ENCODE measurements at places on chromosomes 4 and X.
A peak's percentile ranks its signal among the peaks of the same experiment; 100 is the strongest.

- no peak for DNase-seq
Measured at GRCh38 chr4:48739560-48740019, 40.5 kb downstream of the FRYL start.

DNA sequence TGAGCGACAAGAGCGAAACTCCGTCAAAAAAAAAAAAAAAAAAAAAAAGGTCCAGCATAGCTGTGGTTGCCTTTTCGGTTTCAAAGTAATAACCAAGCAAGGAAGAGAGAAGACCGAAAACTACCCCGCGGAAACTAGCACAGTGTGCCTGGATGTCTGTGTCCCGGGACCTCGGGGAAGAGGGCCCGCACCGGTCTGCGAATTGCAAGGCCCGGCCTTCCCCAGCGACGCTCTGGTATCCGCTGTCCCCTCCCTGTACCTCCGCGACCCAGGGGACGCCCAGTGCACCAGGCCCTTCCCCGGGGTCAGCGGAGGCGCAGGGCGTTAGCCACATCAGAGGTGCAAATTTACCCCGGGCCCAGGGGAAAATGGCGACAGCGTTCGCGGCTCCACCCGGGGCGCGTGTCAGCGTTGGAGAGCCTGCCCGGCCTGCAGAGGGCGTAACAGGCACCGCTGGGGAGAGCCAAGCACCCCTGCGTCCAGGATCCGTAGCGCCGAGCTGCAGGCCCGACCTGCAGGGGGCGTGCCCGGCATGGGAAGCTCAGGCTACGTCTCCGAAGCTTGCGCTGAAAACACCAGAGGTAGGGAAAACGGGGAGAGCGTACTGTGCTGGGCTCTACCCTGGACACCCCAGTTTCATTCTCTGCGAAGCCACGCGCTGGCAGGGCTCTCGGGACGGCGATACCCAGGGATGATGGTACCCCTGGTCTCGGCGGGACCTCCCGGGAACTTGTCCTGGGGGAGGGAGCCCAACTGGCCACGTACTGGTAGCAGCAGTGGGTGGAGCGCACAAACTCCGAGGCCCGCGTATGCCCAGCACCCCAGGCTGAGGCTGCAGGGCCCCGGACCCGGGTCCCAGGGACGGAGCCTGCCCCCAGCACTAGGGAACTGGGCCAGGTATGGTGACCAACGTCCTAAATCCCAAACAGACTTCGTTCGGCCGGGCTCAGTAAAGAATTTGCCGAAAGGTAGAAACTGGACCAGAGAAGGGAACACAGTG is 16.2 kb downstream of the NKX6-1 start:
- DNase-seq, result peak; percentile 57

DNA sequence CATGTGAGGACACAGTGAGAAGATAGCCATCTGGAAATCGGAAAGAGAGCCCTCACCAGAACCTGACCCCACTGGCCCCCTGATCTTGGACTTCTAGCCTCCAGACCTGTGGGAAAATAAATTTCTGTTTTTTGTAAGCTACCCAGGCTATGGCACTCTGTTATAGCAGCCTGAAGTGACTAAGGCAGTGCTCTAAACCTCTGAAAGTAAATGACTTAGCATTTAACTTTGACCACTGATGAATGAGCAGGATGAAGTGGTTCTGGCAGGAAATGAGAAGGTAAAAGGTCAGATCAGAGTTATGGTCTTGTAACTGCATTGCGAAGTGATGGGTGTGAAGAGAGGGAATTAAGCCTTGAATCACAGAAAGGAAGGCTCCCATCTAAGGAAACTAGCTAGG is 17.0 kb downstream of the GPAT3 start:
- DNase-seq, result peak; percentile 21

DNA sequence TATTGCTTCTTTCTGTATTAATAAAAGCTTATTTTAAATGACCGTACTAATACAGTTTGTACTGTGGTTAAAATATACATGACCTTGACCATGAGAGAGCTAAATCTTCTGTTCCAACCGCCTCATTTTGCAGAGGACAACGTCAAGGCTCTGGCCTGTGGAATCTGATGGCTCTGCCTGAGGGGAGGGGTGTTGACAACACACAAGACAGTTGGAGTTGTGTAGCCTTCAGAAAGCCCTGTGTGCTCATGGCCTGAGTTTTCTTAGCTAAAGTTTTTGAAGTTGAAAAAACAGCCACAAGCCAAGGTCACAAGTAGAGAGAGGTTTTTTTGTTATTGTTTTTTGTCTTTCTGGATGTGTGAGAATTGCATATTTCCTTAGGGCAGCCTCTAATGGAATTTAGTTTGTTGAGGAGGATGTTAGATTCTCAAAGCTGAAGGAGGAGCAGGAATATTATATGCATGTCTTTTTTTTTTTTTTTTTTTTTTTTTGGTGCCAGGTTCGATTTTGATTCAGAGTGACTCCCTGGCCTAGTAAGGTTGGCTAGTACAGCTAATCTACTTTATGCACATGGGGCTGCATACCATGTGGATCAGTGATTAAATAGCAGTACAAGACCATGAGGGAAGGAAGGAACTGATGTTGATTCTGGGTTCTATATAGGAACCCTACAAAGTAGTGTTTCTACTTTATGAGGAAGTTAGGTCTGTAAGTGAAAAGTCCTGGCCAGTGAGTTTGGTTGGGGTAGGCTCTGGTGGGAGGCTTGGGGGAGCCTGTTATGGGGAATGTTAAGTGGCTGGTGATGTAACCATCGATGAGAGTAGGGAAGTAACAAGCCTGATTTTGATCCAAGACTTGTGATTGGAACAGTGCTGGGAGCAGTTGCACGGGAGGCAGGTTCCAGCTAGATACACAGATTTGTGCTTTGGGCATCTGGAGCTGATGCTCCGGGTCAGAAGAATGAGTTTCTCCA is 20.3 kb downstream of the SMS start:
- DNase-seq, result no peak

- DNase-seq, result no peak
Measured at GRCh38 chr4:38957893-38958292, 74.3 kb downstream of the TMEM156 start.

DNA sequence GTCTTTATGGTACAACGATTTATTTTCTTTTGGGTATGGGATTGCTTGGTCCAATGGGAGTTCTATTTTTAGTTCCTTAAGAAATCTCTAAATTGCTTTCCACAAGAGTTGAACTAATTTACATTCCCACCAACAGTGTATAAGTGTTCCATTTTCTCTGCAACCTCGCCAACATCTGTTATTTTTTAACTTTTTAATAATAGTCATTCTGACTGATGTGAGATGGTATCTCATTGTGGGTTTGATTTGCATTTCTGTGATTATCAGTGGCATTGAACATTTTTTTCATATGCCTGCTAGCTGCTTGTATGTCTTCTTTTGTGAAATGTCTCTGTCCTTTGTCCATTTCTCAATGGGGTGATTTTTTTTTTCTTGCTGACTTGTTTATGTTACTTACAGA is 42.8 kb downstream of the UCHL1 start:
- DNase-seq, result no peak

DNA sequence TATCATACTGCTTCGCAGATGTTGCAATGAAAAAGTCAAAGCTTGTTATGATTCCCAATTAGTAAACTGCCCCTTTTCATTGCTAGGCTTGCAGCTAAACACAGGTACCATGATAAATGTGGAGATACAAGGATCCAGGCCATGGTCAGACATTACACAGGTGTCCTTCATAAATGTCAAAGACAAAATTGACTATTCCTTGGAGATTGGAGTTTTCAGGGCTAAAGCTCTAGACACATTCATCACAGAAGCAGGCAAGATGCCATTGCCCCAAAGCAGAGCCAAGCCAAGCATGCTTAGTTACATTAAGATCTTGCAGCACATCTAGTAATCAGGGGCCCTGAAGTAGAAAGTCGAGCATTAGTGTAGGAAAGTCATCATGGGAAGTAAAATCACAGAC is 111.3 kb upstream of the INTU start:
- peak; percentile 38 for DNase-seq

GRCh38 chr4:77007358-77008230 is 58.0 kb downstream of the SEPTIN11 start:
- peak; percentile 85 for DNase-seq

- no peak for DNase-seq
Measured at GRCh38 chrX:44651358-44651757, 108.7 kb upstream of the FUNDC1 start.

DNA sequence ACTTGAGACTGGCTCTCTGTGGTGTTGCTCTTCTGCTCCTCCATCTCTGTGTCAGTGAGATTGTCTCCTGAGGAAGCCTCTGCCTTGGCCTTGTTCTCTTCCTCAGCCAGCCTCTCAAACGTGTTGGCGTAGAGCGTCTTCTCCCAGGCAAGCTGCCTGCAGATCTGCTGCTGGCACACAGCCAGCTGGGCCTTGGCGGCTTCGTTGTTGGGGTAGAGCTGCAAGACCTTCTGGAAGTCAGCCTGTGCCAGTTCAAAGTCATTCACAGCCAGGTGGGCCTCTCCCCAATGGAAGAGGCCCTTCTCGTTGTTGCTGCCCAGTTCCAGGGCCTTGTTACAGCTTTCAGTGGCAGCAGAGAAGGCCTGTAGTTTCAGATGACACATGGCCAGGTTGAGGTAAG is 159.1 kb downstream of the NDST3 start:
- DNase-seq, result no peak

- no peak for DNase-seq
Measured at GRCh38 chrX:53268173-53268572, 13.2 kb downstream of the IQSEC2 start.

GRCh38 chr4:100165809-100166208 is 24.5 kb downstream of the DDIT4L start:
- DNase-seq, result peak; percentile 32

DNA sequence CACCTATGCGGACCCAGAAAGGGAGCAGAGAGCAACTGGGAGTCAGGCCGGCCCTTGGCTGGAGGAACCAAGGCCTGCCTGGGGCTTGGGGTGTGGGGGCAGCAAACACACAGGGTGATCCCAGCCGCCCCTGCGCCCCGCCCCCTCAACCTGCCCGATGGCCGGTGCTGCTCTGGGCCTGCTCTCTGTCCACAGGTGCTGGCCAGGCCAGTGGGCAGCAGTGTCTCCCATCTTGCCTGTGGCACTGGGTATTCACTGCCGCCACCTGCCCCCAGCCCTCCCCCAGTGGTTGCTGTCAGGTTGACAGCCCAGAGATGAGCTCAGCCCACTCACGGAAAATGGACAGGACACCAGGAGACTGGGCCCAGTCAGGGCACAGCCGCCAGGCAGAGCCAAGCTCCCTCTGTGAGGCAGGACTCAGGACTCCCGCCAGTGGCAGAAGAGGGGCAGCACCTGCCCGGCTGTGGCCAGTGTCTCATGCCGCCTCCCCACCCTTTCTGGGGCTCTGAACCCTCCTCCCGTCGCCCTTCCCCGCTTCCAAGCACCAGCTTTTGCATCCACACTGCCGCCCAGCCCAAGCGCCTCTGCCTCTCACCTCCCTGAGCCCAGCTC is 4.7 kb downstream of the NKX1-1 start:
- DNase-seq, result no peak

DNA sequence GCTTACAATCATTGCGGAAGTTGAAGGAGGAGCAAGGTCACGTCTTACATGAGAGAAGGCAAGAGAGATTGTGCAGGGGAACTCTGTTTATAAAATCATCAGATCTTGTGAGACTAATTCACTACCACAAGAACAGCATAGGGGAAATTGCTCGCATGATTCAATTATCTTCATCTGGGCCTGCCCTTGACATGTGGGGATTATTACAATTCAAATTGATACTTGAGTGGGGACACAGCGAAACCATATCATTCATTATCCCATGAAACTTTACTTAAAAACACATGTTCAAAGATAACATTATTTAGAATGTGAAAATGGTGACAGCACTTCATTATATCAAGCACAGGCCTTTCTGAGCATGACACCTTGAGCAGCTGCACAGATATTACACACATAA is 1087.8 kb downstream of the C4orf33 start:
- no peak for DNase-seq

- DNase-seq, result no peak
Measured at GRCh38 chr4:68963374-68963773, 11.8 kb upstream of the UGT2A3 start.

Measured in fibroblast of gingiva (primary cell).